Activated T-cell treated with anti-CD3 and anti-CD28 coated beads for 24 hours (primary cell): ENCODE measurements at places on chromosomes 1 and 21.

- DNase-seq: no peak
These were observed 417.7 kb upstream of the KAZN start for GRCh38 chr1:14180738-14181137.

DNA sequence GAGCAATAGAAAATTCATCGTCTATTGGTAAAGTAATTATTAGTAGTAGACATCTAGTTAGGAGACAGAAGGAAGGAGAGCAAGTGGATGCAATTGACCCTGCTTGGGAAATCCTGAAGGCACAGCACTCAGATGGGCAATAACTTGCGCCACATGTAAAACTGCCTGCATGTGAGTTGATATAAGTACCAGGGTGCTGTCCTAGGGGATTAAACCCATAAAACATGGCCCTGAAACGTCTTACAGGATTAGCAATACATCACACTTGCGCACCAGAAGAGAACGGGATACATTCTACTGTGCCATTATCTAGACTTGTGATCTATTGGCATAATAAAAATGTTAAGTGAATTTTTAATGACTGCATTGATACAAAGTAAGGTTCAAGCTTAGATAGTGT is 277.5 kb upstream of the LYPLAL1 start:
- DNase-seq: no peak

DNA sequence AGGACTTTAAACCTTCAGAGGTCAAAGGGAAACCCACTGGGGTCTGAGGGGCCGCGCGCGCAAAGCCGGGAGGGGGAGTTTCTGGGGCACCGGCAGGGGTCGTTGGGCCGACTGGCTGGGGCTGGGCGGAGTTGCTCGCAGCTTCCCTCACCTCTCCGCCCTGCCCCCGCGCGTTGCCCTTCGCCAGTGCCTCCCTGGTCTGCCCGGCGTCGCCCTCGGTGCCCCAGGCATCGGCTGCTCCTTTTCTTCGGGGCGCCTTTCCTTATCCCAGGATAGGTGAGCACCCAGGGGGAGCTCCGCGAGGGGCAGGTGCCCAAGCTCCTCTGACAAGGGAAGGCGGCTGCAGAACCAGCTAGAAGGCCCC is 390 bp upstream of the NGF start:
- no peak for DNase-seq

DNA sequence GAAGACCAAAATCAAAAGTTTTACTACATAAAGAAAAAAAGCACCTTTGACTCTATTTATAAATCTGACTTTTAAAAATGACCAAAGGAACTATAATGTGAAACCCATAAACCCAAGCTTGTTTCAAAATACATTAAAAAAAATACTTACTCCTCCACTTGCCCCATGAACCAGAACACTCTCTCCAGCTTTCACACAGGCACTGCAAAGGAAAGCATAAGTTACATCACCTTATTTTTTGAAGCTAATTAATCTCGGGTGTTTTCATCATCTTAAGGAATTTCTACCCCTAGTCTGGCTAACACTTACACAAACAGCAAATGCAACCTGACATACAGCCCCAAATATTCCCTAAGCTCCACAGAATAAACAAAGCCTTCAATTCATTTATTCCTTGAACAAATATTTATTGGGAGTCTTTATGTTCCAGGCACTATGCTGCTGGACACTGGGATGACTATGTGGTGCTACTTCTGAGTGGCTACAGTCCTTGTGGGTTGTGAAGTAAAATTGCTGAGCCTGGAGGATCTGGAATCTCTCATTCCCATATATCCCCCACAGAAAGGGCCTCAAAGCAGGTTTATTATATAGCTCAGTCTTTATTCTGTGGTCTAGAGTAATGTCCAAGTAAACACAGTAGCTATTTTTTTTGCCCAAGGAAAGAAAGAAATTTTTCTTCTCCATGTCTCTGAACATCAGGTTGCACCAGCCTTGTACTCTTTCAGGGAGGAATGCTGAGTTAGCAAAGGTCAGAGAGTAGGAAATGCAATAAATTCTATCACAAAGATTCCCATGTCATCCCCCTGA is 18.2 kb downstream of the CRYZ start:
- DNase-seq: no peak

DNA sequence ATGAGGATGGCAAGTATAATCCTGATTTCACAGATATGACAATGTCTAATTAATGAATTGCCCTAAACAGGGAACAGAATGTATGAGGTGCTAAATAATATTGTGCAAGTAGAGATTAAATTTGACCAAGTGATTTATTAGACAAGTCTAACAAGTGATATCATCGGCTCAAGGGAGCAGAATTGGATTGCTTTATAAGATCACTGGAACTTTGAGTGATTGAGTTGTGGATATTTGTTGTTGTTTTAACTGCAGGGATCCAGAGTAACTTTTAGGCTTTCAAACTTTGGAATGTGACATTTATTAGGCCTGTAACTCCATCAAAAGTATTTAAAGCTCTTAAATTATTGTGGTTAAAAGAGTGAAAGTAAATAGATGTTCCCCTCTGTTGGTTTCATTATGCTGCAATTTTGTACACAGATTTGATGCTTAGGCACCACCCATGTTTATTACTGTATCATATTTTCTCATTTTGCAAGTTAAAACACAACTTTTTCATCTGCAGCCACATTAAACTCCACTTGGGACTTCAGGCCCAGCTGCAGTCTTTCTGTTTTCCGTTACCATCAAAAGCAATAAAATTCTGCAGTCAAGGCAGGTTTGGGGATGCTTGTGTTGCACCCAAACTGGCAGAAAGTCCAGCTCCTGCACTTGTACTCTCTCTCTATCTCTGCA is 206.6 kb downstream of the HLX start:
- DNase-seq: no peak

DNA sequence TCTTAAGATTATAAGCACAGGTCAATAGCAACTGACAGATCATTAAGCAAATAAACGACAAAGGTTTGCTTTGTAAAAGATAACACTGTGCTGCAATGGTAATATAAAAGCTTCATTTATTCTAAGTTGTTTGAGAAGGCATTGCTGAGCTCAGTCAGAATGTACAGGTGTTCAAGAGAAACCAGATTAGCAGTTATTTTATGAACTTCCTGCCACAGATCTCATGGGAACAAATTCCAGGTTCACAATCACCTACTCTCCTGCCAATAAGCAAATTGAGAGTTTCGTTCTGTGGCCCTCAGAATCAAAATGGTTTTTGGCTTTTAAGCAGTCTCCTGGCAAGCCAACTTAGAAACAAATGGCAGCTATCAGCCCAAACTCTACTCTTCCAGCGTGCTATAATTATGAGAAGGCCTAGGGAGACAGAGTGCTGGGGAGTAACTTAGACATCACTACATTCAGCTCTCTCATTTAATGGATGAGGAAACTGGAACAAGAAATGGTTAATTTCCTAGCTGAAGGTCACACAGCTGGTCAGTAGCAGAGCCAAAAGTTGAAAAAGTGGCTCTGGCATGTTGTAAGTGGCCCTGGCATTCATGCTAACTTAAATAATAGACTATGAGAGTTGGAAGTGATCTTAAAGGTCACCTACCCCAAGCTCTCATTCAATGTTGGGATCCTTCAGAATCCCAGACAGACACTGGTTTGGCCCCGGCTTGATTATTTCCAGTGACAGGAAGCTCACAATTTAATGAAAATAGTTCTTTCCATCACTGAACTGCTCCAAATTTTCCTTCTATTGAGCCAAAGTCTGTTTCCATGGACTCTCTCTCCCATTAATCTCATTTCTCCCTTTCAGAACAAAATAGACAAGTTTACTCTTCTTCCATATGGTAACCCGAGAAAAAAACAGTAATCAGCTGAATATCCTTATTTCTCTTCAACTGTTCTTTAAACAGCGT is 82.6 kb upstream of the EDEM3 start:
- no peak for DNase-seq

- DNase-seq: no peak
These were observed 55.8 kb downstream of the DNM3 start for GRCh38 chr1:171896936-171897703.

- no peak for DNase-seq
These were observed 1.9 kb downstream of the TRMT13 start for GRCh38 chr1:100134872-100135271.

DNA sequence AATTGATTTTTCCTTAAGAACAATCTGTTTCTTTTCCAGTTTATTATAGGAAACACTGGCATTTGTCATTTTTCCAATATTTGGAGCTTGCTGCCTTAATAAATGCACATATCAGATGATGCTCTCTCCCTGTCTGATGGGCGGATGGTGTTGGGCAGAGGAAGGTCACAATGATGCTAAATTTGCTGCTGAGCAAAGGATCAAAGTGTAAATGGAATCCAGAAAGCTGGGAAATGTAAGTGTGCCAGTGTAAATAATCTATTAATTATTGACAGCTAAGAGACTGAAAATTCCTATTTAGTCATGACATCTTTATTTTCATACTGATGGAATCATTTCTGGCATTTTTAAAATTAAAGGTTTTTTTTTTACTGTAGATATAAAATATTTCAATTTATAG is 243.2 kb downstream of the PTBP2 start:
- no peak for DNase-seq

DNA sequence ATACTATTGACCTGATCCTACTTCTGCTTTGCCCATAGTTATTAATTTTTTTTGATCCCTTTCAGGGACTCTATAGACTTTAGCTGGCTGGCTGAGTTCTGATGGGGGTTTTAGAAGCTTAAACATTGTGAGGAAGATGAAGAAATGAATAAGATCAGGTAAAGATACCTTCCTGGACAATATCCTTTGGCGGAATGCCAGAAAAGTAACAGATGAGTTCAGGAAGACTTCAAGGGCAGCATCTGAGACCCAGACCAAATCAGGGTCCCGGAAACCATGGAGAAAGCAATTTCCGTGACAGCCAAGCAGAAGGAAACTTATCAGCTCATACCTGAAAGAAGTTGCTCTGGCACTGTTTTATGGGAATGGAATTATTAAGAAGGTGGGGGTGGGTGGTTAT is 100.4 kb downstream of the XCL2 start:
- no peak for DNase-seq

DNA sequence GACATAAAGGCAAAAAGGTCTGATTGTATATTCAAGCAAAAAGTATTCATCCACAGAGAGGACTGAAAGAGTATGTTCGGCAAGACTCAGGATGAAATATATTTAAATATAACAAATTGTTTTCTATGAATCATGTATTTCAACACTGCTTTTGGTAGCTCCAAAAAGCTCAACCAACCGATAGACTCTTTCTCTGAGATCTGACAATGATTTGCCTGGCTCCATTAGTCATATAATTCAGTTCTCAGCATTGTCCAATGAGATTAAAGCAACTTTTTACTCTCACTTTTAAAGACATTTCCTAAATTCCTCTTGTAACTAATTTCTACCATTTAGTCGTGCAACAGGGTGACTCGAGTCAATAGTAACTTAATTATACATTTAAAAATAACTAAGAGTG is 319.1 kb upstream of the GREM2 start:
- DNase-seq: no peak
